WERI-Rb-1 (cell line): ENCODE measurements at places on chromosomes 1 and 21.

DNA sequence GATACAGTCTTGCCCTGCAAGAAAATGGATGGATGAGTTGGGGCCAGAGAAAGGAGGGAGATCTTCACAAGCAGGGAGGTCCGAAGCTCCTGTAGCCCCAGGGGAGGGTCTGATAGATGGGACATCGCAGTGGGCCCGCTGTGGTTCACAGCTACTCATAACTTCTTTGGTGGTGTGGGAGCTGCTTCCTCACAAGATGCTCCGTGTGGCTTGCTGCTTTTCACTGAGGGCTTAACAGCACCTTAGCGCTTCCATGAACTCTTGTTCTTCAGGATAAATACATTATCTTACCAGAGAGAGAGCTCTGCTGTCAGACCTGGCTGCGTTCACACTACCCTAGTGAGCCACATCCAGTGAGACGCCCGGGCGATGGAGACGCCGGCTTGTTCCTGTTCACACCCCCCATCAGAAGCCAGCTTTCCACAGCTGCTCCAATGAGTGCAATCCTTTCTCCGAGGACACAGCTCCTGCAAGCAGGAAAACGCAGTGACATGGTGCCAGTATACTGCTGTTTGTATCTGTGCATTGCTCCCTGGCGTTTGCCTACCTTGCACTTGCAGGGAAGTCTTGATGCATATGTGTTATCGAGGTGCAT is 599.8 kb downstream of the AJAP1 start:
- DNase-seq, result no peak

DNA sequence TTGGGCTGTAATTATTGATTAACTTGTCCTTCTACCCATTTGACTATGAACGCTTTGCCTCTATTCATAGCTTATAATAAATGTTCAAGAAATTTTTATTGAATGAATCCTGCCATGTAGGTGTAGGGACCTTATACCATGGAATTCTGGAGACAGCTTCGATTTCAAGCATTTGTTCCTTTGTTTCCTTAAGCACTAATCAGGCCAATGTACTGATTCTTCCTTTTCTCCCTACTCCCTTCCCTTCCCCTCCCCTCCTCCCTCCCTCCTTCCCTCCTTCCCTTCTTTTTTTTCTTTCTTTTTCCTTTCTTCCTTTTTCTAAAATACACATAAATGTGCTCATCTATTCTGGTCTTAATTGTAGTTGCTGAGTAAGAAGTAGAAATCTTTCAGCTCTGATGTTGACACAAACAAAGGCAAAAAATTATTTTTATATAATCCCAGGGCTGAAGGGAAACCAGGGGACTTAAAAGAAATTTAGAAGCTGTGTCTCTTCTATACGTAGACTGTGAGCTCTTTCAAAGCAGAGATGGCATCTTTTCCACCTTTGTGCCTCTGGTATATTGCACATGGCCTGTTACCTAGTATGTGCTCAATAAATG is 24.9 kb upstream of the DNM3 start:
- no peak for DNase-seq

GRCh38 chr1:205339717-205340116 is 17.0 kb downstream of the KLHDC8A start:
- no peak for DNase-seq

GRCh38 chr21:42623694-42624093 is 29.7 kb upstream of the PDE9A start:
- no peak for DNase-seq

GRCh38 chr1:210301615-210302000 is 27.1 kb upstream of the HHAT start:
- no peak for DNase-seq

DNA sequence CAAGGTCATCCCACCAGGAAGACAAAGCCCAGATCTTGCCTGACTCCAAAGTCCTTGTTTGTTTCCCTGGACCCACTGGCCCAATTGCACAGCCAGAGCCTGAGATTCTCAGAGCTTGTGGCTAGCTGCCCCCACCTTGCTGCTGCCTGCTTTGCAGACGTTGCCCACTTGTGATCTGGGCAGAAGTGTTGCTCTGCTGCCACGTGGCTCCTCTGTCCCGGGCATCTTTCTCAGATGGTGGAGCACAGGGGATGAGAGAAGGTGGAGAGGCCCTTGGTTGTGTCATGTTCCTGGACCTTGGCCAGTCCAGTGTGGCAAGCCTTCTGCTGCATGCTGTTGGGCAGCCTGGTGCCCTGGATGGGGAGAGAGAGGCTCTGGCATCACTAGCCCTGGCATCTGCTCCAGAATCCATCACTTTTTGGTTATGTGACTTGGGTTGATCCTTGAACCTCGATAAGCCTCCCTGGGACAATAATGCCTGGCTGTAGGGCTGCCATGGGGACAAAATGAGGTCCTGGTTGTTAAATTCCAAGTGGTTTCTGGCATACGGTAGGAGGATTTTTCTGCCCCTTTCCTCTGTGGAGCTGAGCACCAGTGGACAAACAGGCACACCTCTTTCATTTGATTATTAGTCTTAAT is 1.5 kb upstream of the NR0B2 start:
- no peak for DNase-seq

GRCh38 chr1:179241530-179242097 is 12.1 kb upstream of the ABL2 start:
- DNase-seq, result no peak

DNA sequence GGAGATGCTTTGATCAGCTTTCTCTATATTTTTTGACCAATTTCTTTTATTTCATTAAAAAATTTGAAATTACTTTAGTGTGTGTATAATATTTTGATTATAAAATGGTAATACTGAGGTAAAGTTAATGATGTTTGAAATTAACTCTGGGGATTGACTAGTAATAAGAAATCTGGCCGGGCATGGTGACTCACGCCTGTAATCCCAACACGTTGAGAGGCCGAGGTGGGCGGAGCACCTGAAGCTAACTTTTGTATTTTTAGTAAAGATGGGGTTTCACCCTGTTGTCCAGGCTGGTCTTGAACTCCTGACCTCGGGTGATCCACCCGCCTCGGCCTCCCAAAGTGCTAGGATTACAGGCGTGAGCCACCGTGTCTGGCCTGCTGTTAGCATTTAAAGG is 17.5 kb downstream of the SCP2 start:
- no peak for DNase-seq

GRCh38 chr1:85295654-85296053 is 19.2 kb upstream of the BCL10 start:
- no peak for DNase-seq

GRCh38 chr1:118012515-118013124 is 83.1 kb downstream of the WDR3 start:
- no peak for DNase-seq

DNA sequence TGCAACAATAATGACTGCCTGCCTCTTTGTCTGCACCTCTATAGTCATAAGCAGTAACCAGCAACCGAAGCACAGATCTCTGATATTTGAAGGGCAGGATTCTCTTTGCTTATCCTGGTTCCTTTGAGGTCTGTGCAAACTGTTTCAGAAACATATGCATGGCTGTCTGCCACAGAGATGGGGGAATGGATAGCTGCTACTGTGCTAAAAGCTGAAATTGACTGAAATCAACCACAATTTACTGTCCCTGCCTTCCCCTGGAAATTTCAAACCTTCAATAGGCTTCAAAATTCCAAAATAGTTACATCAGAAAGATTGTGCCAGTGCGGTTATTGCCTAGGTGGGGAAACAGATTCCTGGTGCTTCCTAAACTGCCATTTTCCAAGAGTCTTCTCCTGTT is 136.8 kb upstream of the GORAB start:
- DNase-seq, result no peak

- DNase-seq, result peak; percentile 9
Measured at GRCh38 chr1:42484382-42484781, 21.3 kb downstream of the CCDC30 start.

- no peak for DNase-seq
Measured at GRCh38 chr21:27320868-27321267, 354.0 kb upstream of the ADAMTS5 start.

- no peak for DNase-seq
Measured at GRCh38 chr1:5109633-5110032, 455.2 kb downstream of the AJAP1 start.

- no peak for DNase-seq
Measured at GRCh38 chr21:25624511-25624910, 14.5 kb upstream of the JAM2 start.

- DNase-seq, result no peak
Measured at GRCh38 chr1:214143006-214143992, 137.7 kb upstream of the SMYD2 start.

GRCh38 chr1:239250353-239251035 is 135.9 kb upstream of the CHRM3 start:
- DNase-seq, result no peak

GRCh38 chr1:201002510-201002909 is 21.0 kb downstream of the KIF21B start:
- DNase-seq, result no peak

GRCh38 chr1:218827486-218827885 is 346.2 kb upstream of the LYPLAL1 start:
- DNase-seq, result no peak

GRCh38 chr1:100538913-100539835 is 1.2 kb downstream of the GPR88 start:
- DNase-seq, result peak; percentile 21

DNA sequence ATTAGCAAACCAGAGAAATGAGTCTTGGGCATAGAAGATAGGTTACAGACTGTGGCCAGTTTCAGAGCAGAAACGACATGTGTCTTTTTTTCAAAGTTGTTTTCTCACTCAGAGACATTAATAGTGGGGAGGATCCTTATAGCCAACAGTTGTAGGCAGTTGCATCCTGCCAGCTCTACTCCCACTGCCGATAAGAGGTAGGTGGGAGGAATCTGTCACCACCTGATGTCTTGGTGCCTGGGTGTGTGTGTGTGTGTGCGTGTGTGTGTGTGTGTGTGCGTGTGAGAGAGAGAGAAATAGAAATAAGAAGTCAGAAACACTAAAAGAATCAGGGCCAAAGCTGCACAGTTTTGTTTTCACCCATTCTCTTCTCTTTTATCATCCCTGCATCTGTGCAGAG is 219.5 kb downstream of the ZP4 start:
- DNase-seq, result no peak

- DNase-seq, result no peak
Measured at GRCh38 chr1:210758761-210759160, 375.2 kb downstream of the KCNH1 start.

- DNase-seq, result no peak
Measured at GRCh38 chr1:159889821-159890252, 10.1 kb downstream of the CFAP45 start.

GRCh38 chr21:34807881-34808568 is 139.2 kb downstream of the CLIC6 start:
- no peak for DNase-seq

DNA sequence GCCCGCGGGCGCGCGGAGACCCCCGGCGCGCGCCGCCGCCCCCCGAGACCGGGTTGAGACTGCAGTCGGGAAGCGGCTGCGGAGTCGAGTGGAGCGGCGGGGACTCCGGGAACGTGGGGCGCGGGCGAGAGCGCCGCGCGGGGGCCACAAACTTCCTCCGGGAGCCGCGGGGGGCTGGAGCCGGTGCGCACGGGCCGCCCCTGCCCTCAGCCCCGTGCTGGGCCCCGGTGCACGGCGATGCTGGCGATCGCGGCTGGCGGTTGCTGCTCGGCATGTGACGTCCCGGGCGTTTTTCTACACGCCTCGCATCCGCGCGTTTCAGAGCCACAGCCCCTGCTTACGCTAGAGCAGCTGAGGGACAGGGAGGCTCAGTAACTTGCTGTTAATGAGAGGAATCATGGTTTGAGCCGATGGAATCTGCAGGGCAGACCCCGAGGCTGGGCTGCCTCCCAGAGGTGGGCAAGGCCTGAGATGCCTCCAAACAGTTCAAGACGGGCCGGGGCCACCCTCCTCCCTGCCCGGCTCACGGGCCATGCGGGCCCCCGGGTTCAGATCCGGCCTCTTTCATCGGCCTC is 520 bp downstream of the TMEM201 start:
- no peak for DNase-seq

GRCh38 chr1:63738772-63739171 is 35.0 kb upstream of the ROR1 start:
- DNase-seq, result no peak

- no peak for DNase-seq
Measured at GRCh38 chr1:190975827-190976226, 498.2 kb upstream of the BRINP3 start.

DNA sequence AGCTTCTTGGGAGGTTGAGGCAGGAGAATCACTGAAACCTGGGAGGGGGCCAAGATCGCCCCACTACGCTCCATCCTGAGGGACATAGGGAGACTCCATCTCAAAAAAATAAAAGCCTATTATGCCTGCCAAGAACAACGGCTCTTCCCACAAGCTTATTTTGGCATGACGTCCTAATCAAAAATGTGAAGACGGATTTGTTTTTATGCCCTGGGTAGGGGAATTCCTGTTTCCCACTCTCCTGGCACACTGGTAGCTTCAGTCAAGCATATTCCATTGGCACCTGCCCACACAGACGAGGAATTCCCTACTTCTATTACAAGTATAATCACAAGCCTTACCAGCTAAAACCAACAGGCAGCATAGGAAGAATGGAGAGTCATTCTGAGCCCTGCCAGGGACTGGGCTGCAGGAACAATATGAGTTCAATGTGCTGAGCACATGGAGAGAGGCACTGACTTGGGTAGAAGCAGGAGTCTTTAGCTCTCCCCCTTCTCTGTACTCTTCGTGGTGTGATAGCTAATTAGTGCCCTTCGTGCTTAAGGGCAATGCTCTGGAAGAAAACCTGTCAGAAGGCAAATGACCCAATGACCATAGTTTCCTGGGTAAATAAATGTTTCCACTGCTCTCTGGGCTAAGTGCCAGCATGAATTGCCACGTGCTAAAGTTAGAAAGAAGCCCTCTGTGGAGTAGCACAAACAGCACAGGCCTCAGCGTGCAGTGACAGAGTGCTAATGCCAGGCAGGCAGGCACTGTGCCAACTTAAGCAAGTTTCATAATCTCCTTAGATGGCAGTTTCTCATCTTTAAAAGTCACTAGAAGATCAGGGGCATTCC is 16.8 kb downstream of the TNFSF4 start:
- no peak for DNase-seq
